ENCODE measurements at places on chromosomes 6 and 20. TPM values are rescaled to one million over a fixed set of nuclear protein-coding genes. Genes with fewer than 3 reads are reported as not detected.

The COL9A1 gene
- 2.4 TPM for polyA plus RNA-seq

The TTK gene
- not detected for polyA plus RNA-seq

The EMILIN3 gene
- 0.53 TPM for polyA plus RNA-seq

The SMLR1 gene
- polyA plus RNA-seq, result not detected

The PRPH2 gene
- polyA plus RNA-seq, result 6.2 TPM

The C20orf141 gene
- polyA plus RNA-seq, result not detected

The ARMH2 gene
- not detected for polyA plus RNA-seq

The CTAGE9 gene
- polyA plus RNA-seq, result not detected

Measured in Purkinje cell (primary cell).